Activated T-cell treated with anti-CD3 and anti-CD28 coated beads, Interleukin-2, amount 50 U/mL, for 1 hour (primary cell): ENCODE measurements at places on chromosomes 6 and 20.

DNA sequence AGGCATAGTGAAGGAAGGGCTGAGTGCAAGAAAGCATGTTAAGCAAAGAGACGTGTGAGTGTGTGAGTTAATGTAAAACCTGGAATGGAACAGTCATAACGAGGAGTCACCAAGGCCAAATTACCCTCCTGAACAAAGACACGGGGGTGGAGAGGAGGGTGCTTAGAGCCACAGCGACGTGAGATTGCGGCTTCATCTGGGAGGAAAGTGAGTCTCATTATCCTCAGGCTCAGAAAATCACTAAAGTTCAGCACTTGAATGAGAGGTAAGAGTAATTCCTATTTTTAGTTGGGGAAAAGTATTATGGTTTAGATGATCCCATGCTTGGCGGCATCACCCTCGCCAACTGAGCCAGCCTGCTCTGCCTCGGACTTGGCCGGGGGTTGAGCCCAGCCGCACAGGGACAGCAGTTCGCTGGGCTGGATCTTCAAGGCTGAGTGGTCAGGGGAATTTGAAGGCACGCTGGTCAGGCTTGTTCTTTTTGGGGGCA lies 136.6 kb downstream of the DTNBP1 start:
- DNase-seq, result no peak

DNA sequence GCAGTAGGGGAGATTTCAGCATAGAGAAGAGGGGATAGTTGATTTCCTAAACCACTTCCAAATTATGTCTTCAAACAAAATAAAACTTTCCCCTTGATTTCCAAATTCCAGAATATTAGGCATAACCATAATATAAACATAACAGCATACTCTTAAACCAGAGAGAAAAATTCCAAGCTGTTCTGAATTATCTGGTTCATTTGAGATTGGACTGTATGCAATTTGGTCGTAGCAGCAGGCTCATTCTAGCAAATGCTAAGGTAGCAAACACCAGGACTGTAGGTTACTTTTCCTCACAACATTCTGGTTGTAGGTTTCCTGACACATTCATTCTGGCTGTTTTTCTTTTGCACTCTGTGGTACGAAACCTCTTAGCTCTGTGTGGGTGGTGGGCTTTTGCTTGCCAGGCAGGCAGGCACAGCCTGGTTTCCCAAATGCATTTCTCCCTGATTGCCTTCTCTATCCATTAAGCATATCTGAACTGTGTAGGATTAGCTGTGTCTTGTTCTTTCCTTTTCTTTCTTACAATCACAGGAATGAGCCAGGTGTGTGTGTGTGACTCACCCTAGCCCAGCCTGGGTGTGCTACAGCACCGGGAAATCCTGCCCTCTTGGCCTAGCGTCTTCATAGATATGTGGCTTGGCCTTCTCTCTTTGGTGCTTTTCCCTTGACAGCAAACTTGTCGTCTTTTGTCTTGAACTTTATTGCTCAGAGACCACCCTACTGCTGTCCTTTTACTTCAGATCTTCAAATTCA lies 77.1 kb downstream of the JARID2 start:
- no peak for DNase-seq

DNA sequence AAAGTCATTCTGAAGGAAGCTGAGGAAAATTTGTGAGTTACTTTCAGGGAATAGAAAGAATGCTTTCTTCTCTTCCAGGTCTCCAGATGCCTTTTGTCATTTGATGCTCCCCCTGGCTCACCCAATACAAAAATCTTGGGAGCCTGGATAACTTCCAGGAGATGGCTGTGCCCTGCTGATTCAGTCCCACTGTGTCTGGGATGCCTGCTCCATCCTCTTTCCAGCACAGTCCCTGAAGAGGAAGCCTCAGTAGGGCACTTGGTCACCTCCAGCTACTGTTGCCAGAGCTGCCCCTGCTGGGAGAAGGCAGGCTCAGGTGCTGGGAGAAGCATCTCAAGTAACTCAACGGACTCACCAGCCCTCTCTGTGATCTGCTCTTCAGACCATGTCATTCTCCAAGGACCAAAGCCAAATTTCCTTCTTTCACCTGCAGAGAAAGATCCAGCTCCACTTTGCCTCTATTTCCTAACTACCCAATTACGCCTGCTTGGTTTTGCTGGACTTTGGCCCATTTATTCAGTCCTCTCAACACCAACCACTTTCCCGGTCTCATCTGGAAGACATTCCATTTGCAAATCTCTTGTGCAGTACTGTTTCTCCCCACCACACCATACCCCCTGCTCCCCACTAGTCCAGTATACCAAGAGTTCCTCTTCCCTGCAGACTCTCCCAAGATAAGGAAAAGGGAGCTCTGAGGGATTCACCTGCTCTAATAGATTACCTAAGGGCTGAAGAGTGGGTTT lies 53.3 kb downstream of the SLC23A2 start:
- no peak for DNase-seq

- DNase-seq, result no peak
These were observed 234.4 kb downstream of the CENPW start for GRCh38 chr6:126574301-126574700.

- no peak for DNase-seq
These were observed 50.7 kb downstream of the TGM2 start for GRCh38 chr20:38114353-38114791.

DNA sequence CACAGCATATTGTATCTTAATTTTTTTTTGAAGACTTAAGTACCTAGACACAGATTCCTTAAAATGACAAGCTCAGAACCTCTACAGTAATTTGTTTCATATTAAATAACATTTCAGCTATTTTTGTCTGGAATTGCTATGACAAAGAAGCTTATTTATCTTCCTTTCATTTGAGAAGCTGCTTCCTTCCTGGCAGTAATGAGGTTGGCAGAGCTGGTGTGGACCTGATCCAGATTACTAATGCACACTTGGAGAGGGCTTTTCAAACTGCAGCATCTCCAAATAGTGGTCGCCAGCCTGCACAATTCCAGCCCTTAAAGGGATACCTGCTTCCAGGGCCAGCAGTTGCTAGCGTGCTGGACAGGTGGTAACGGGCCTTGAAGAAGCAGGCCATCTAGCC lies 12.1 kb downstream of the PTCHD4 start:
- DNase-seq, result no peak

GRCh38 chr6:22149096-22149495 lies 147.7 kb downstream of the PRL start:
- no peak for DNase-seq

GRCh38 chr6:127950566-127951145 lies 49.8 kb upstream of the THEMIS start:
- DNase-seq, result no peak

DNA sequence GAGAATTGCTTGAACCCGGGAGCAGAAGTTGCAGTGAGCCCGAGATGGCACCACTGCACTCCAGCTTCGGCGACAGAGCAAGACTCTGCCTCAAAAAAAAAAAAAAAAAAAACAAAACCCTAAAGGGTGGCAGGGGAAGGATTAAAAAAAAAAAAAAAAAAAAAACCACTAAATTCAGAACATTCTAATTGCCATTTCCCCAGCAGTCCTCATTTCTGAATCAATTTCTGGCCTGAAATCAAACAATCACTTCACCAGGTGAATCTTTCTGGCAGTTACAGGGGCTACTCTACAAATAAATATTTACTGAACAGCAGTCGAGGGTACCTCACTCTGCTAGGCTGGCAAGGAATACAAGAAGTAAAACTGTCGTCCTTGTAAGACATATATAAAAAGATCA lies 1.2 kb downstream of the UQCC1 start:
- no peak for DNase-seq

GRCh38 chr20:40255365-40255764 lies 433.7 kb downstream of the MAFB start:
- DNase-seq, result no peak
